ENCODE measurements at places on chromosomes 13 and 19.

DNA sequence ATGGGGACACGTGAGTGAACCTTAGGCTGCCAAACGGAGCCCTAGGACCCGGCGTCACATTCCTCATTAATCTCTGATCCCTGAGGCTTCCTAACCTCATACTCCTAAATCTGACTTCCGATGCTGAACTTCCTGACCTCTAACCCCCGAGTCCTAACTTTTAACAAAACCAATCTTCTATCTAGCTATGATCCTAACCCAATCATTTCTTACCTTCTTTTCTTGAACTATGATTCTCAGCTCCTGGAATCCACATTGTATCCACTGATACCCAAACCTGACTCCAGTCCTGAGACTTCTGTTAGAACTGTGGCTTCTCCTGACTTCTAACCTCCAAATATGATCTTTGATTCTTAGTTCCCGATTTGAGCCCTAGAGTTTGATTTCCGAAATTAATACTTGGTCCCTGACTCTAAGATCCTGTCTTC lies 447 bp downstream of the NFKBIB start:
- DNase-seq: no peak

DNA sequence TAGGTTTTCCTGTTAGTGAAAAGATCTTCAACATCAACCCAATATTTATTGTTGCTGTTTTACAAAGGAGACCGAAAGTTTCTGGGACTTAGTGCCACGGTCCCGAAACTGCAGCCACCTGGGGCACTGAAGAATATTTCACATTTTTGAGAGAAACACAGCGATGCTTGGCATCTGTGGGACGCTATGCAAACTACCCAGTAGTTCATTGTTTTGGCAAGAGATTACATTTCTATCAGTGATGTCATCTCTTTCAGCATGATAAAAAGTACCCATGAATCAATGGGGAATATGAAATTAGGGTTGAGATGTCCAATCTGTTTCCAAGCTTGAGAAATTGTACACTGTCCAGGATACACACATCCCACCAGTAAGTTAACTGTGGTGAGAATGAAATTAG lies 43.9 kb downstream of the TGDS start:
- DNase-seq: no peak

DNA sequence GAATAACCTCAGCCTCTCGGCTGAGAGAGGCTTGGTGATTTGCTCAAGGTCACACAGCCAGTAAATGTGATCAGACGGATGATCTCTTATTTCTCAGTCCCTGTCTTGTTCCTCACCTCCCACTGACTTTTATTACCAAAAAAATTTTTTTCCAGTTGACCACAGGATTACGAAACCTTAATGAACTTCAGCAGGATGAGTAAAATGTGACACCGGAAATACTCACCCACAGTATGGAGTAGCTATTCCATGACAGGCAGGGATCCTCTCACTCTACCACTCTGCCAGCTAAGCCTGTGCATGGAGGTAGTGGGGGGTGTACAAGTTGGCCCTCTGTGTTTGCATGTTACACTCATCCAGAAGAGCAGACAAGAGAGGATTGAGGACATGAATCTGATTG lies 916.4 kb downstream of the UQCRFS1 start:
- DNase-seq: no peak

DNA sequence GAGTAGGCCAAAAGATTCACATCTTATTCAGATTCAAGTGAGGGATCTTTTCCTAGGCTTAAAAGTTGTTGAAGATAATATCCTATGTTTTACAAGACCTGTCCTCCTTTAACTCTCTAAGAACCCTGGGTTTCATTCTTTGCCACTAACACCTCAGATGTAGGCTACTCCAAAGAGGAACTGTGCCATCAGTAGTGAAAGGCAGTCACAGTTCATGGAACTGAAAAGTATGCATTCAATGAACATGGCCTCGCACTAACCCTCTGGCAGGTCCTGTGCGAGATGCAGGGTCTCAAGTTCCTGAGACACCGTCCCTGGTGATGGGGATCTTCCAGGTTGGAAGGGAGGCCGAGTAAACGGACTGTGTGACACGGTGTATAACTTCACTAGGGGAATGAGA lies 4.3 kb downstream of the LGALS14 start:
- no peak for DNase-seq

GRCh38 chr13:64725492-64725891 lies 2504.6 kb downstream of the PCDH9 start:
- no peak for DNase-seq

DNA sequence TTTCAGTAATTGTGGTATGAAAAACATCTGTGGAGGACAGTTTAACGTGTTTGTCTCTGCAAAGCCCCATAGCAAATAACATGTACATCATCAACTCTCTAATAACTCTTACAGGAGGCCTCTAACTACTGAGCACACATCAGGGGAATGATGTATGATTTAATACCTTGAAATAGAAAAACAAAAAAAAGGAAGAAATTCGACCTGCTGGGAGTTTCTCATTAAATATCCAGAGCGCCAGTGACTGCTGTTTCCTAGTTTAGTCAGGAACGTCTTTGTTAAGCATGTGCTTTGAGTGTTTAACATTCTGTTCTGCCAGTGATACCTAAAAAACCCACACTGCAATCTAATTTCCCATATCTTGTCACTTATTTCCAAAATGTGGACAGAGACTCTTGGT lies 235.4 kb downstream of the PCDH20 start:
- no peak for DNase-seq

DNA sequence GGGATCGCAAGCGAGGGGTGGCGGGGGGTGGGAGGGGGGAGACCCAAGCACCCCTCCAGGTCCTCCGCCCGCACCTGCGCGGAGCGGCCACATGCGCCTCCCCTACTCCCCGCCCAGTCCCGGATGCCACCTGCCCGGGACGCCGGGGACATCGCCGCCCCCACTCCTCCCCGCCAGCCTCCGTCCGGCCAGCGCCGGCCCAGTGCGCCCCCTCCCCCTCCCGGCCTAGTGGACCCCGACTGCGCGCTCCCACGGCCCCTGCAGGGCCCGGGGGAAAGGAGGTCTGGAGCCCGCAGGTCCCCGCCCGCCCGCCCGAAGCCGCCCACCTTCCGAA lies 263 bp downstream of the RHPN2 start:
- no peak for DNase-seq

DNA sequence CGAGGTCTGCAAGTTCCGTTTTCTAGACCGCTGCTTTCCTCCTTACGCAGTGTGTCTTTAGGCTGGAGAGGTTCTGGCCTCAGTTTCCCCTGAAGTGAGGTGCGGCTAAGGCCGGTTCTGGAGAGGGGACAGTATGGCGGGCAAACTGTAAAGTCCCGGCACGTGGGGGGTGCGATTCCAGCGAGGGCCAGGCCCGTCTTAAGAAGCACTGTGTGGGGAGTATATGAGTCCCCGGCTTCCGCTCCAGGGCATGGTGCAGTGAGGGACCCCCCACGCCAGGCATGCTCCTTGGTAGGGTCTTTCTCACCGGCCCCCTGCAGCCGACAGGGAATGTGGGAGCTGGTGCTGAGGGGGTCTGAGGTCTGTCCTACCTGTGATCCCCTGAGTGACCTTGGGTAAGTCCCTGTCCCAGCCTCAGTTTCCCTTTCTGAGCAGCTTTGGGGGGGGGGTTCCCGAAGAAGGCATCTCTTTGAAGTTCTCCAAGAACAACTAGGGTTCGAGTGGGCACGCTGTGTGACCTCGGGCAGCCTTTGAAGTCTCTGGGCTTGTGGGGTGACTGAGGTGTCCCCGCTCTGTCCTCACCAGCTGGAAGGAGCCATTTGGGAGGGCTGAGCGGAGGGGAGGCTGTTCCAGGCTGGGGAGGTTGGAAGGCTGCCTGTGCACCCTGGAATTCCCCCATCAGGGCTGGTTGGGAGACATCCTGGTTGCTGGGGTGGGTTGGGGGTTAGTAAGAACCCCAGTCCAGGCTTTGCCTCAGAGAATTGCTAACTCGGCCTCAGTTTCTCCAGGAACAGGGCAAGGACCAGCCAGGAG lies 1.5 kb downstream of the NFIC start:
- DNase-seq: no peak

All from NCI-H1436 treated with DMSO at 0.1 percent for 48 hours (cell line).